ENCODE measurements at places on chromosomes 12 and 14.

DNA sequence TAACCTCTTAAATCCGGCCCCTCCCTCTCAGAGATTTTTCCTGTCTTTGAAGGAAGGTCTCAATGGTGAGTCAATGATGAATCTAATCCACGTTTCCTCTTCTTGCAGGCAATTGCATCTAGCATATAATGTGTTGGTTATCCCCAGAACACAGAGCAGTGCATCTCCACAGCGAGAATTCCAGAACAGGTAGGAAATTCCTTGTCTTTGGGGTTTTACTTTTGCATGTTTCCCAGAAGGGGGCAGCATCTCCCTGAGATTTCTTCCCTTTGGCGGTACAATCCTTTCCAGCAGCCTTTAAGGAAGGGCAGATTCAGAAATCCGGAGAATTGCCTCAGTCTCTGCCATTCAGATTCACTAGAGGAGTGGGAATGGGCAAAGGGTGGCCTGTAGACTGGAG lies 128.0 kb downstream of the KCNA5 start:
- DNase-seq: no peak

- peak; percentile 31 for DNase-seq
These were observed 44.8 kb downstream of the CPSF6 start for GRCh38 chr12:69284131-69284530.

DNA sequence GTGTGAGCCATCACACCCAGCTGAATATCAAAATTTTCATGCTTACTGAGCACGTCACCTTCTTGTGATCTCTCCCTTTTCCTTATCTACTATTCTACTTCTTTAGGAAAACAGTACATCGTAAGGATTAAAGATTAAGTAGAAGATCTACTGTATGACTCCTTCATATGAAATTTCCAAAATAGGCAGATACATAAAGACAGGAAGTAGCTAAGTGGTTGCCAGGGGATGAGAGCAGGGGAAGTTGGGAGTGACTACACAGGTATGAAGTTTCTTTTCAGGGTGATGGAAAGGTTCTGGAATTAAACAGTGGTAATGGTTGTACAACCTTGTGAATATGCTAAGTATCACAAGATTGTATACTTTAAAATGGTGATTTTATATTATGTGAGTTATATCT lies 36.5 kb upstream of the CERS5 start:
- DNase-seq: no peak

DNA sequence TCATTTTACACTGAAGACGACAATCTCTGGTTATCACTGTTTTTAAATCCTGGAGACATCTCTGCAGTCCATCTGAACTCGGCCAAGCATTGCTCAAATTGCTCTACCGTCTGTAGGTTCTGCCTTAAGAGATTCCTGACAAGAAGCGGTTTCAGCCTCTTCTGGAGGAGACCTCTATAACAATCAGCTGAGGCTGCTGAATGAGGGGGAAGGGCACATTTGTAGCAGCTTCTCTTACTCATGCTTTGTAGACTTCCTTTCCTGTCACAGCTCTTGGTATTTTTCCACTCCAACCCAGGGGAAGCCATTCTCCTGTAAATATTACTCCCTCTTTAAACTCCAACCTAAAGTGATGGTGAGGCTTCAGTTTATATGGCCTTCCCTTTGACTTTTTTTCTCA lies 3.0 kb downstream of the ARG2 start:
- no peak for DNase-seq

DNA sequence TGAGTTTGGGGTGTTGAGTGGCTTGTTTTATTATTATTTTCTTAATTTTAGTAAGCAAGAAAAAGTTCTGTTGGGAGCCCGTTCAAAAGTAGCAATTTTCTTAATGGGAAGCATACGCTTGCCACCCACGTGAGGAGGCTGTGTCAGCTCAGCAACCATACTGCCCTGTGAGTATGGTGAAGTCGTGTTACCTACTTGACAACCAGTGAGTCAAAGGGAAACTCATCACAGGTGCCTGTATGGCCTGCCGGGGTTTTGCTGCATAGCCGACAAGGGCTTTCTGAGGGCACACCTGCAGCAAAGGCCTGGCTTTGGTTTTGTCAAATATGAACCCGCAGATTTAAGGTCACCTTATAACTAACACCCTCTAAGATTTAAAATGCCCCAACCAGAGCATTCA lies 31.1 kb downstream of the PITPNM2 start:
- peak; percentile 11 for DNase-seq

DNA sequence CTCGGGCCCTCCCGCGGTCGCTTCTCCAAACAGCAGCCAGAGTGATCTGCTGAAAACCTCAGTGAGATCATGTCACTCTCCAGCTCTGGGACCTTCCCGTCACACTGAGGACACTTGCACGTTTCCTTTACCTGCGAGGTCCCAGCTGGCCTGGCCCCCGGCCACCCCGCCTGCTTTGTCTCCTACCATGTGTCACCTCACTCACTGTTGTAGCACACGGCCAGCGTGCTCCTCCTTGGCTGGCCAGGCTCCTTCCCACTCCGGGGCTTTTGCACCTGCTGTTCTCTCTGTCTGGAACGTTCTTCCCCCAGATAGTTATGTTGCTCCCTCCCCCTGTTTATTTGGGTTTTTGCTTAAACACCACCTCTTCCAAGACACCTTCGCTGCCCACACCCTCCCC lies 199.0 kb downstream of the TSPAN9 start:
- DNase-seq: no peak

DNA sequence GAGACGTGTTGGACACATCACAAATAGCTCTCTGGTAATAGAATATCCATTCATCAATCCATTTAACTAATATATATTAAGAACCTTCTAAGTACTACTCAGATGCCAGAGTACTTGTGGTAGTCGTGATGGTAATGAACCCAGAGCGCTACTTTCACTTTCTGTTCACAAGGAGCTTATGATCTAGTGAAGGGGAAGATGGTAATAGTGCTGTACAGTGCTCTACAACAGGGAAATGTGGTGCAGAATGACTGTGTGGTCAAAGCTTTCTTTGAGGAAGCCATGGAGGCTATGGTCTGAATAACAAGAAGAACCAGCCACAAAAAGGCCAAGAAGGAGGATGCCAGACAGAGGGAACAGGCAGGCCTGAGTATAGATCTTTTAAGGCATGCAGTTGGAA lies 212.0 kb downstream of the PTPRO start:
- DNase-seq: no peak

GRCh38 chr14:58607131-58607951 lies 30.4 kb upstream of the DACT1 start:
- DNase-seq: no peak

DNA sequence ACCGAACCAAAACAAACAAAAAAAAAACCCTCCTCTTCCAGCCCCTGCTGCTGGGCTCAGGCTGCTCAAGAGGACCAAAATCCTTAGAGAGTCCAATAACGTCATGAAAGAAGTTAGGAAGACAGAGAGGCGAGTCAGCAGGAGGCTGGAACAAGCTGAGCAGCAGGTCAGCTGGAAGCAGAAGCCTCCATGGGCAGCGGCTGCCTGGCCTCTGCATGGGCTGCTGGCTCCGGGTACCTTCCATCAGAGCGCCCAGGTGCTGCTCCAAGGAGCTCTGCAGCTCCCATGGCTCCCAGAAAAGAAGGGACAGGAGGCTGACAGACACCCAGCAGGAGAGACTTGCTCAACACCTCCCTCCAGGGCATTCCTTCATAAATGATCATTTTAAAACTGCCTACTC lies 3.2 kb upstream of the KRT2 start:
- no peak for DNase-seq

DNA sequence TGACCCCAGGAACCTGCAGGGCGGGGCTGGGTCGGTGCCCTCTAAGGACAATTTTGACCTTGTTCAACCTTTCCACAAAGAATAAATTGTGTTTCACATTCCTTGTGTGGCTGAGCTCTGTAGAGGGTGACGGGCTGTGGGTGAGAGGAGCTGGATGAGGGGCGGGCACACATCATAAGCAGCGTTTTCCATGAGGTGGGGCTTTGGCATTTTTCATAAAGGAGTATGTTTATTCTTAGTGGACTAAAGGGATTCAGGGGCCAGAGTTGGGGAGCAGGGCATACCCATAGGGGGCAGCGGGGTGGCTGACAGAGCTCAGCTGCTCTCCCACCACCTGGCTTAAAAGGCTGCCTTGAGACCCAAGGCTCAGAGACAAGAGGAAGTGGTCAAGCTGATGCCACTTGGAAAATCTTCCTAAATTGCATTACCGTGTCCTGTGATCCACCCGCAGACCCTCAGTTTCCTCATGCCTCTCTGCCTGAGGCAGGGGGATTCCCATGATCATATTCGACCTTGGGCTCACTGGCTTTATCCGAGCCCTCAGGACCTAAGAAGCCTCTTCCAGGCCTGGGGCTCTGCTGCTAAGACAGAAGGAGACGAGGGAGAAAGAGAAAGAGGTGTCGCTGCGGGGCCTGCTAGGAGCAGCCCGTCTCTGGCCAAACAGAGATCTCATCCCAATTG lies 11.4 kb downstream of the MMP14 start:
- no peak for DNase-seq

GRCh38 chr12:10095971-10096370 lies 2.8 kb downstream of the CLEC1A start:
- DNase-seq: no peak

DNA sequence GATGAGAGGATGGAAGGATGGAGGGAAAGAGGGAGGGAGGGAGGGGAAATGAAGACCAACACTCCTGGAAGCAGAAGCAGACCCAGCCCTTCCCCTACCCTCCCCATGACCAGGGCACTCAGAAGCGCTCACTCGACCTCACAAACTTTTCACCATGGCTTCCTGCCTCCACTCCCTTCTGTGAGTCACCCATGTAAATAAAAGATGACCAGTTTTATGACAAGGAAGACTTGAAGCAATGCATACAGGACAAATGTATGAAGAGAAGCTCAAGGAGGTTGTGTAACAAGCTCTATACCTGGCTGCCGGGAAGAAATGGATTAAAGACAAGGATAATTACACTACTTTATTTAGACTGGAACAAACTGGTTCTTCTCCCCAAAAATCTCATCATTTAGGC lies 63.8 kb downstream of the CDC42BPB start:
- DNase-seq: no peak

GRCh38 chr12:108043286-108043685 lies 85.8 kb upstream of the WSCD2 start:
- no peak for DNase-seq

DNA sequence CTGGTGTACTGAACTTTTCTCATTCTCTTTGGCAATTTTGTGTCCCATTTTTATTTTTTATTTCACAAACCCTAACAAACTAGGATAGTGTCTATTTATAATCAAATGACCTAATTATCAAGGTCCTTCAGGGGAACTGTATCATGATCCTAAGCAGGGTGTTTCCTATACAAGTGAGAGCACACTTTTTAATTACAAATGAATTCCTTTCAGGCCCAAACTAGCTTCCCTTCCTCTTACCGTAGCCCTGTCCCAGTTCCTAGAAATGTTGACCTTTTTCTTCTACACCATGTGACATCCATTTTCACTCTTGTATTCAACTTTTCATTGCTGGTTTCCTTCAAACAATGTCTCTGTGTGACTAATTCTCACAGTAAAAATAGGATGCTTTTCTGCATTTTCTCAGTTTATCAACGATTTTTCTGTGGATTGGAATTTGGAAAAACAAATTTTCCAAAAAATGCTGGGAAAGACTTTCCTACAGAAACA lies 411.4 kb downstream of the CCDC91 start:
- DNase-seq: no peak
